ENCODE measurements at places on chromosomes 2 and 18.

- no peak for DNase-seq
These were observed 33.2 kb upstream of the REEP1 start for GRCh38 chr2:86370579-86370978.

DNA sequence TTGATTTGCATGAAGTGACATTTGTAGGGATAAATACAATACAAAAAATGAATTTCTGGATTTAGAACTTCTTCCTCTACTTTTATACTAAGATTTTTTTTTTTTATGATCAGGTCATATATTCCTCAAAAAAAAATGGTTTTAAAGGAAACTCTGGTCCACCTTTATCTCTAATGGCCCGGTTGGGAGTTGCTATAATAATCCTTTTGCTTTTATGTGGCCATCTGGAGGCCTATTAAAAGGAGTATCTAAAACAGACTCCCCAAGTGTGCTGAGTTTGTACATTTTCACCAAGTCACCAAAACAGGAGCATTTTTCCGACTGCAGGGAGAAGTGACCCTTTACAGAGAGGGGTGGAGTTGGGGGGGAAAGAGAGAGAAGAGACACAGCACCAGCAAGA, 329.2 kb upstream of the FIGN start:
- no peak for DNase-seq

GRCh38 chr2:108612514-108613183, 78.4 kb downstream of the LIMS1 start:
- DNase-seq, result no peak

GRCh38 chr2:115214050-115214449, 771.6 kb downstream of the DPP10 start:
- DNase-seq, result no peak

DNA sequence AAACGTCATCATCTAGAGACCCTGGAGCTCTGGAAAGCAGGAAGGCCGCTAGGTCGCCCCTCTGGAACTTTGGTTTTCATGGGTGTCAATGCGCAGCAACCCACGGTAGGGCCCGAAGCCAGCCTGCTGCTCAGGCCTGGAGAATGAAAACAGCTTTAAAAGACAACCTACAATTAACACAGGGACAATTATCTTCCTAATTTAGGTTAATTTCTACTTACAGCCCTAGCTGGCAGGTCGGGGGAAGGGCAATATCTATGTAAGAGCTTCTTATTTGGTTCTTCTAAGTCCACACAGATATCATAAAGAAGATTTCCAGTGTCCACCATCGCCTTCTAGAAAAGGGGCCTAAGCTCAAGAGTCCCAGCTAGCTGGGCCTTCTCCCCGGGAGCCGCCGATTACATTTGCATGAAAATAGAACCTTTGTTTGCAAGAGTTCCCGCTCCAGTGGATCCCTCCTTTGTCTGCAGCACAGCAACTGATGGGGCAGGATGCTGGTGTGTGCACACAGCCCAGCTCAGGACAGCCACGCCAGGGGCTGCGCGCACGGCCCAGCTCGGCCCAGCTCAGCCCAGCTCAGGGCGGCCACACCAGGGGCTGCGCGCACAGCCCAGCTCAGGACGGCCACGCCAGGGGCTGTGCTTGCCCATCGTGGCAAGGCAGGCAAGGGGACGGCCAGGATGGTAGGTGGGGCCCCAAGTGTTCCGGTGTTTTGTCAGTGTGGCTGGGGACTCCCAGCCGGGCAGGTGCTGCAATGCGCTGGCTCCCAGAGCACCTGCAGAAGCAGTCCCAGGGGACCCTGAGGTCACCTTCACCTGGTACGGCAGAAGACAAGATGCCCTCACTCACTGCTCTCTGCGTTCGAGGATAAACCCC, 109.1 kb downstream of the HDAC4 start:
- DNase-seq, result no peak

DNA sequence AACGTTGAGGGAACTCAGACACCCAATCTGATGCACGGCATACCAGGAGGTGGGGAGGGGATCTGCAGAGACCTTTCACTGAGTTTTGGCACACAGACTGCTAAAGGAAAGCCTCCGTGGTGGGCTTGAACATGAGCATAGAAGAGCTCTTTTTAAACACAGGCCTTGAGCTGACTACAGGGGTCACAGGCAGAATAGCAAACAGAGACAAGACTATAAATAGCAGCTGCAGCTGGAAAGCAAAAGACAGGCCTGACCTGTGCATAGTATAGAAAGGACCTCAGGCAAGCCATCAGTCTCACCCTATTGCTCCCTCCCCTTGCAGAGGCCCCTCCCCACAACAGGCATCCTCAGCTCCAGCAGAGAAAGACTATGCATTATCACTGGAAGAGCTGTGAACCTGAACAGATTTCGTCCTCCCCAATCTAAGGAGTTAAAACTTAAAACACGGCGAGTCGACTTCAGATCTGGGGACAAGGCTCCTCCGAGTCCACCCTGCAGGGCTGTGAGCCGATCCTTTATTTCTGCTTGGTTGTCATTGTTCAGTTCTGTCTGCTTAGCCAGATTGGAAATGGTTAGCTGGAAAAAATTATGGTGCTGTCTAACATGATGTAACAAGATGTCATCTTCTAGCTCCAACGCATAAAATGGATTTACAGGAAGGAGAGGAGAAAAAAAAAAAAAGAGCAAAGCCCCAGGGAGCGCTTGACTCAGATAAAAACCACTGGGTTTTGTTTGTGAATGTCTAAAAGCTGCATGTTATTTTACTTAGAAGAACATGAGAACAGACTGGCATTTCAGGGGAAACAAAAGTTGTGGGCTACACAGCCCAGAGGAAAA, 25.2 kb upstream of the LCLAT1 start:
- DNase-seq, result peak; percentile 64

DNA sequence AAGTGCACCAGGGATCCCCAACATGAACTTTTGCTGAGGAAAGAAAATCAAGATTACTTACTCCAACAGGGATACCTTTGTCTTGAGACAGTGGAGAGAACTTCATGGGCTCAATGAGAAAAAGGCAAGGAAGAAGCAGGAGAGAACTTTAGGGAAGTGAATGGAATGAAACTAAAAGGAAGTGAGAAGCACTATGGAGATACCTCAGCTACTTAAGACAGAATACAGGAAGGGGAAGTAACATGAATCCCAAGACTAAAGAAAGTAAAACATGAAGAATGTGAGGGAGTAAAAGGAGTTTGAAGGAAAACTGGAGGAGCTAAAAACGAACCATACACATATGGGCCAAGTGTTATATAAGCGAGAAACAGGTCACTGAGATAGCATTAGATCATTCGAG, 32.4 kb upstream of the ACTR3 start:
- DNase-seq, result no peak

GRCh38 chr2:224775647-224776046, 59.5 kb upstream of the CCDC195 start:
- no peak for DNase-seq

- no peak for DNase-seq
These were observed 58.9 kb downstream of the TRAPPC8 start for GRCh38 chr18:31884020-31884419.

- DNase-seq, result no peak
These were observed 104.5 kb upstream of the ZNF521 start for GRCh38 chr18:25456334-25457010.

GRCh38 chr2:48122166-48122565, 215.9 kb upstream of the FBXO11 start:
- no peak for DNase-seq

DNA sequence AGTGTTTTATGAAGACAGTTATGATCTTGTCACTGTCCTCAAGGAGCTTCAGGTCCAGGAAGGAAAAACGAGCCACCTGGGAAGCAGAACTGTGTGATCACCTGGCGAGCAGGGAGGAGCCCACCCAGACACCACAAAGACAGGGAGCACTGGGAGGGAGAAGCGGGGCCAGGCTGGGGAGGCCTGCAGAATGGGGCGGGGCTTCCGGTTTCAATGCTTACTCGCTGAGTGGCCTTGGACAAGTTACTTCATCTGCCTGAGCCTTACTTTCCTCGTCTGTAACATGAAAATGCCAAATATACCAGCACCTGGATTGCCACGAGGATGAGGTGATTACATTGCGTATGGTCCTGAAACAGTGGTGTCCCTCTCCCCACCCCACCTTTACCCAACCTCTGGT, 227.5 kb downstream of the ANKRD30B start:
- no peak for DNase-seq

DNA sequence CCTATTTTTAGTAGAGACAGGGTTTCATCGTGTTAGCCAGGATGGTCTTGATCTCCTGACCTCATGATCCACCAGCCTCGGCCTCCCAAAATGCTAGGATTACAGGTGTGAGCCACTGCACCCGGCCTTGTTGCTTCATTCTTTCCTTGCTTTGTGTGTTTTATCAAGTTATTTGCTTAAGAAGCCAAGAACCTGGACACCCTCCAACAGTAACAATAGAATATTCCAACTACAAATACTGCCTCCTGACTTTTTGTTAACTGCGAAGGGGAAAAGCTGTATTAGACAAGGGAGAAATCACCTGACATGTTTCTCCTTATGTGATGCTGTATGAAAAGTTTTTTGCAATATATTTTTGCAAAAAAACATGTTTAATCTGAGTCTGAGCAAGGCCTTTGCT, 297.2 kb downstream of the NCKAP5 start:
- DNase-seq, result no peak

Data from GM03348 (cell line).